Memory B cell (primary cell): ENCODE measurements at places on chromosomes 7 and 10.

- no peak for DNase-seq
These were observed 372.1 kb upstream of the MKI67 start for GRCh38 chr10:128498378-128498730.

- DNase-seq, result no peak
These were observed 43.3 kb upstream of the ITGA8 start for GRCh38 chr10:15763006-15763405.

DNA sequence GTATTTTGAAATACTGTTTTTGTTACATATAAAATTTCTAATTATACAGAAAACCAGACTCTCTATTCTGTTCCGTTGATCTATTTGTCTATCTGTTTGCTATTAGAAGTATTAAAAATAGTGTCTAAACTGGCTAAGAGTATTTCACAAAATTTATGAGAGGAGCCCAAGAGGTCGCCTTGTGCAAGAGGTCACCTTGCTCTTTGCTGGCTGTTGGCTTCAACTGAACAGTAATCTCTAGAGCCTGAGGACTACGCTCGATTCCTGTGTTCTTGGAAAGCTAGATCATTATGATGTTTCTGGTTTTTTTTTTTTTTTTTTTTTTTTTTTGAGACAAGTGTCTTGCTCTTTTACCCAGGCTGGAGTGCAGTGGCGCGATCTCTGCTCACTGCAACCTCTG, 428.6 kb downstream of the LRMDA start:
- DNase-seq, result no peak

DNA sequence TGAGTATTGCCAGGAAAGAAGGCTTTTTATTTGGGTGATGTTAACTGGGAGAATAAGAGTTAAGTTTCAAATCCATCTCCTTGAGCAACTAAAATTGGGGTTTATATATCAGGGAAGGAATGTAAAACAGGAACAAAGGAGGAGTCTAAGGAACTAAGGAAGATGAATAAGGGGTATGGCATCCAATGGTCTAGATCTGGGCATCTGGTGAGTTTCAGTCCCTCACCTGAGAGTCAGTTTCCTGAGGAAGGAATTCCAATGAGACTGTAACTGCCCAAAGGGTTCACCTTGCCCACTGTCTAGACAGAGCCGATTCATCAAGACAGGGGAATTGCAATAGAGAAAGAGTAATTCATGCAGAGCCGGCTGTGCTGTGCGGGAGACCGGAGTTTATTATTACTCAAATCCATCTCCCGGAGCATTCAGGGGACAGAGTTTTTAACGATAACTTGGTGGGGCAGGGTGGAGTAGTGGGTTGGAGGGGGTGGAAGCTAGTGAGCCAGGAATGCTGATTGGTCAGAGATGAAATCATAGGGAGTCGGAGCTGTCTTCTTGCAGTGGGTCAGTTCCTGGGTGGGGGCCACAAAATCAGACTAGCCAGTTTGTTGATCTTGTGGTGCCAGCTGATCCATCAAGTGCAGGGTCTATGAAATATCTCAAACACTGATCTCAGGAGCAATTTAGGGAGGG, 188.3 kb upstream of the STK17A start:
- no peak for DNase-seq

- DNase-seq, result no peak
These were observed 78.1 kb downstream of the CREM start for GRCh38 chr10:35204650-35205319.

DNA sequence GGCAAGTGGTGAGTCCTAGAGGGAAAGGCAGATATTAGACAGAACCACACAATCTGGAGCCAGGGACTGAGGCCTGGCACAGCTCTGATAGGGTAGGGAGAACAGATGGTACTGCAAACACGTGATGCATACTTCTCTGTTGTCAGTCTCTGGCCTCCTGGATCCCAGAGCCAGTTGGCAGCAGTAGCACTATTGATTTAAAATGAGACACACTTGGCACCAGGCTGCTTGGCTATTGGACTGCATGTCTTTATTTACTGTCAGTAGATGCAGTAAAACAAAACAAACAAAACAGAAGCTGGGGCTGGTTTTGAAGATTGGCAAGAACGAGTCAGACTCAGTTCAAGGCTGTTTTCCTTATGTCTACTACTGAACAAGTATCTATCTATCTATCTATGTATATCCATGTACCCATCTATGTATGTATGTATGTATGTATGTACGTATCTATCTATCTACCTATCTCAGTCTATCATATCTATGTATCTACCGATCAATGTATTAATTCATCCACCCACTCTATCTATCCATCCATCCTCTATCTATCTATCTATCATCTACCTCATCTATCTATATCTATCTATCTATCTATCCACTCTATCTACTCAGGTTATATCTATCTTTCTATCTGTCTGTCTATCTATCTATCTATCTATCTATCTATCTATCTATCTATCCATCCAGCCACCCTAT, 23.4 kb upstream of the MGAM2 start:
- DNase-seq, result no peak

GRCh38 chr10:6014241-6014761, 37.0 kb upstream of the IL15RA start:
- peak; percentile 60 for DNase-seq

DNA sequence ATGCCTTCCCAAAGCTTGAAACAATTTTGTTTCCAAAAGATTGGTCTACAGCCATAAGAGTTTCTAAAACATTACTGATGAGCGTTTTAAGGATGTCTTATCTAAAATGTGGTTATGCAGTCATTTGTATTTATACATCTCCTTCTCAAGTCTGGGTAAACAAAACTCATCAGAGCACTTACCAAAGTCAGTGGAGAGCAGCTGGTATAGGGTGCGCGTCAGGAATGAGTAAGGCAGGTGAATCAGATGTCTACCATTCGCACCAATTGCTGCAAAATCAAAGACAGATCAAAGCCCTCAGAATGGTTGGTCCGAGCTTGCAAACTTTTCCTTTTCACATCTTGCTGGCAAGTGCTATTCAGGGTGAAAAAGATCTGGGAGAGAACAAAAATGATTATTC, 65.6 kb upstream of the FAM171A1 start:
- DNase-seq, result no peak
